Lower leg skin (tissue), 4 donors: ENCODE measurements at places on chromosomes 5 and 9.

DNA sequence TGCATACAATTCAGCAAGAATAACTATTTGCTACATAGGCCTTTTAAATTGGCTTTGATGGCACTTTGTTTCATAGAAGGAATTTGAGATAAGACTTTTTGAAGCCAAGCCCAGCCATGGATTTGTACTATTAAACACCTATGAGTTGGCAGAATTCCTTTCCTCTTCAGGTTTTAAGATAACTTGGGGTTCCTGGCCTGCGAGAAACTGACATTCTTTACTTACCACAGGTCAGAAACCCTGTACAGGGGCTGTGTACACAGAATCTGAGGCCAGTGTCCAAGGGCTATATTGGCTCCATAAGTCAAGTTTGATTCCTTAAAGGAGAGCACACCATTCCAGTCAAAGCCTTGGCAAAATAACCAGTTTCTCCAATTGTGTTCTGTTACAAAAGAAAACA is 10.8 kb upstream of the BTNL3 start:
- no peak for DNase-seq

- DNase-seq = no peak
These were observed 199.4 kb downstream of the GAPVD1 start for GRCh38 chr9:125460883-125461635.

- no peak for DNase-seq
These were observed 87.0 kb upstream of the BOD1 start for GRCh38 chr5:173703466-173703865.

DNA sequence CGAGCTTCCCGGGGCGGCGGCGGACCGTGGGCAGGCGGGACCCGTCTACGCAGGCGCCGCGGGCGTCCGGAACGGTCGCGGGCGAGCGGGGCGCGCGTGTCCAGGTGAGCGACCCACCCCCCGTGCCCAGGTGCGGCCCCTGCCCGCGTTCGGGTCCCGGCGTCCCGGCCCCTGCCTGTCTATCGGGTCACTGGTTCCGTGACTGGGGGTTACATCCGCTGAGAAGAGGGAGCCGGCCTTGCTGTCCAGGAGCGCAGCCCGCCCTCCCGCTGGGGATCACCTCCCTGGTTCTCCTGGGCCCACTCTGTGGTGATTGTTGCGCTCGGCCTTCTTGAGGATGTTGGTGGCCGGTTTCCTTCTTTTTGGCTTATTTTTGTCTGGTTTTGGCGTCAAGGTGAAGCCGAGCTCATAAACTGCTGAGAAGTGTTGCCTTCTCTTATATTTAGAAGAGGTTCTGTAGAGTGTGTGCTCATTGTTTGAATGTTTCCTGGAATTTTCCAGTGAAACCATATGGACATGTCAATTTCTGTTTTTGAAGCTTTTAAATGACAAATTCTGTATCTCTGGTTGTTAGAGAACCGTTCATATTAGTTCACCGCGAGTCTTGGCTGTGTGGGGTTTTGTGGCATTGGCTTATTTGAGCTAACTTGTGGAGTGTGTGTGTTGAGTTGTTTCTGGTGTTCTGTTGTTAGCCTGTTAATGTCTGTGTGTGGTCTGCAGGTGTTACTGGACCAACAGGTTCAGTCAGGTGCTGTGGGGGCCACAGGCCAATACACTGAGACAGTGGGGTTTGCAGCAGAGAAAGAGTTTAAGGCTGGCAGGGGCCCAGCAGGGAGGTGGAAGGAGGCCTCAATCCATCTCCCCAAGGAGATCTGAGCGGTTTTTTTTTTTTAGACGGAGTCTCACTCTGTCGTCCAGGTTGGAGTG is 621 bp downstream of the CEP72 start:
- DNase-seq = no peak

- DNase-seq = peak; percentile 77
These were observed 196.2 kb downstream of the CACNA1B start for GRCh38 chr9:138073808-138074207.

- DNase-seq = no peak
These were observed 355.4 kb upstream of the SLC24A2 start for GRCh38 chr9:20144197-20144596.

GRCh38 chr9:132037458-132037857 is 42.2 kb downstream of the MED27 start:
- DNase-seq = no peak

DNA sequence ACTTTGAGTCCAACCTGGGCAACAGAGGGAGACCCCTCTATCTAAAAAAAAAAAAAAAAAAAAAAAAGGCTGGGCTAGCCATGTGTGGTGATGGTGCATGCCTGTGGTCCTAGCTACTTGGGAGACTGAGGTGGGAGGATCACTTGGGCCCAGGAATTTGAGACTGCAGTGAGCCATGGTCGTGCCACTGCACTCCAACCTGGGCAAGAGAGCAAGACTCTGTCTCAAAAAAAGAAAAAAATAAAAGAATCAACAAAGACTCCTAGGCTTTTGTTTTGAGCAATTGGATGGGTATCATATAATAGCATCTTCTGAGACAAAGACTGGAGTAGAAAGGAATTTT is 481.7 kb upstream of the PAPPA start:
- no peak for DNase-seq

GRCh38 chr9:113543296-113543981 is 79.9 kb downstream of the RGS3 start:
- no peak for DNase-seq

DNA sequence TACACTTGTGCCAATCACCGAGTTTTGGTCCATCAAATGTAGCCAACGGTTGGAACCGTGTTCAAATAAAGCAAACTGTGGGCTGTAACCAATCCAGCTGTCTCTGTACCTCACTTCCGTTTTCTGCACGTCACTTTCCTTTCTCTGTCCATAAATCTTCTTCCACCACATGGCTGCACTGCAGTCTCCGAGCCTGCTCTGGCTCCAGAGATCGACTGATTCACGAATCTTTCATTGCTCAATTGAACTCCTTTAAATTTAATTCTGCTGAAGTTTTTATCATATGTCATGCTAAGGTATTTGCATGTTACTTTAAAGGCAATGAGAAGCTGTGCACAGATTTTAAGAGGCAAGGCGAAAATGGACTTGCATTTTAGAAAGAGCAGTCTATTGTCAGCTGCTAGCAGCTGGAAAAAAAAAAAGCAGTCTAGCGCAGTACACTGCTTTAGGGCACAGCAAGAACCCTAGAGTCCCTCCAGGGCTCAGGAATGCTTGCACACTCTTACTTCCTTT is 13.2 kb downstream of the TTC39B start:
- DNase-seq = no peak

DNA sequence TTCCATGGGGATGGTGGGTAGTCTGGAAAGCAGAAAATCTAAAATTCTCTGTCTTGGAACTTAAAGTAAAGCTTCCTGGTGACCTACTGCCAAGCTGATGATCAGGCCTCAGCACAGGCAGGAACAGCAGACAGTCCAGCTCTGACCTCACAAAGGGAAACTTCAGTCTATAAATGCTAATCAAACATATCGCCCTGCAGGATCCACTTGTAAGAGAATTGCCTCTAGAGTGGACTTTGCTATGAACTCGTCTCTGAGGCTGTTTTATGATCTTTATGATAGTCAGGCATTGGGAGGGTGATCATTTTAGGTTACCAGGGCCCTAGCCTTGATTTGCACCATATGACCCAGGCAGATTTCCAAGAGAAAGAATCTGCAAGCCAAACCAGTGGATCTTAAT is 67.6 kb upstream of the SELENOP start:
- DNase-seq = no peak

DNA sequence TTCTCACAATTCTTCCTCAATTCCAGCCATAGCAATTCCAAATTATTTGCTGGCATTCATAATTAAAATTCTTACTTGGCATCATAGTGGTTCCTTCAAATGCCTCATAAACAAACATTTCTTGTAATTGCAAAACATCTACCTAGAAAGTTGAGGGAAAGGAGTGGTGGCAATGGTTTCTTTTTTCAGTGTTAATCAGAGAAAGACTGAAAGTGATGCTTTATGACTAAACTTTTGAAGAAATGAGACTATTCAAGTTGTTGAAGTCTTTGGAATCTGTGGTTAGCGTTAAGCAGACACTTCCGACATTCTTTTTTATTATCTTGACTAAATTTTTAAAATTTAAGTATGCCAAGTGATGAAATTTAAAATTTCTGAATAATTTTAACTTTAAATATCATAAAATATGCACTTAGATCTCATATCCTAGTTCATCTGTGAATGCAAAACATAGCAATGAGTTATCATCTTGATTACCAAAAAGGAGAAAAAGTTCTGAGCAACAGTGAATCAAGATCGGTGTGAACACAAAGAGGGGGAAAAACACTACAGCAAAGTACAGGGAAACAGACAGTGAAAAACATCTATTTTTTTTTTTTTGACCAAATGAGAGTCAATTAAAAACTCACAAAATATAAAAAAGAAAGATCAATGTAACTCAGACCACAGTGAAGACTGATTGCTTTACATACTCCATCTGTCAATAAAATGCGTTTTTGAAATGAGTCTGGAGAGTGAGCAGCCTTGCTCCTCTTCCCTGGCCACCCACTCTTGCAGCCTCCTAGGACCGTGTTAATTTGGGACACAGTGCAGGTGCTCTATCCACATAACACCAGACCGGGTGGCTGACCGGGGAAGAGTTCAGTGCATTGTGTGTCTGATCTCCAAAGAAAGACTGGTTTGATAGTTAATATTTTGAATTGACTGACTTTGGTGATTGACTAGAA is 20.6 kb upstream of the IL7R start:
- no peak for DNase-seq

DNA sequence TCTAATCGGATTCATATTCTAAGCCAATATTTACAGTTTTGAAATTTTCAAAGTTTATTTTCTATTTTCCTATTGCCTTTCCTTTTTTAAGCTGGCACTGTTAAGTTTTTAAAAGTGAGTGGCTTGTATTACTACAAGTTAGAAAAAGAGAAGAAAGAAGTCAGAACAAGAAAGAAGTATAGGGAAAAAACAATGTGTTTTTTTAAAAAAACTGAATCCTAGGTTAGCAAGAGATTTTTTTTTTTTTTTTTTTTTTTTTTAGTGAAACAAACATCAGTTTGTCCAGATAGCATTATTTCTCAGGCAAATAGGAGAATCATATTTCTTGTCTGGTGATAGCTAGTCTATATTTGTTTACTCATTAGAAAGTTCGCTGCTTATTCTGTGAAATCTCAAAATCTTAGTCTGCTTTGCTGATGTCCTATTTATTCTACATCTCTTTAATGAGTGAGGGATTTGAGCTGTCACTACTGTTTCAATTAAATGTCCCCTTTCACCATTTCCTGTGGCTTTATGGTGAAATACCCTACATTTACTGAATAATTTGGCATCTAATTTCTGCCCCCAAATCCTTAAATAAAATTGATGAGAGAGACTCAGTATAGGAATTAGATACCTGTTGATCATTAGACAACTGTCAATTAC is 19.1 kb upstream of the LMNB1 start:
- no peak for DNase-seq

DNA sequence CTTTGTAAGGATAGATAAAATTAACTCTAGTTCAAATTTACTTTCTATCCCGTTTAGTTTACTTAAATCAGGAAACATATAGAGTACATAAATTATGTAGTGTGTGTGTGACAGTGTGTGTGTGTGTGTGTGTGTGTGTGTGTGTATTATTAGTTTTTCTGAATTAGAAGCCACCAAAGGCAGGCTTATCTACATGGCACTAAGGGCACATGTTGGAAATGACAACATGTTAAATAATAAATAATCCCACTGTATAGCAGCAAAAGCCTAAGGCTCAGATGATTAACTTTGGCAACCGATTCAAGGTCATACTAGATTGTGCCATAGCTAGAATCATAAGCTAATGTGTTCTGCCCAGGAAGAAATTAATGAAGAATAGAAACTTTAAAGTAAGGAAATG is 54.6 kb downstream of the MEGF9 start:
- no peak for DNase-seq

- no peak for DNase-seq
These were observed 23.7 kb upstream of the NPR3 start for GRCh38 chr5:32687499-32687831.

- no peak for DNase-seq
These were observed 202.1 kb downstream of the PCSK5 start for GRCh38 chr9:76092572-76092971.

- DNase-seq = no peak
These were observed 4.9 kb upstream of the MAPK9 start for GRCh38 chr5:180296771-180297170.

- peak; percentile 12 for DNase-seq
These were observed 58.7 kb upstream of the CTSL start for GRCh38 chr9:87667164-87667738.

DNA sequence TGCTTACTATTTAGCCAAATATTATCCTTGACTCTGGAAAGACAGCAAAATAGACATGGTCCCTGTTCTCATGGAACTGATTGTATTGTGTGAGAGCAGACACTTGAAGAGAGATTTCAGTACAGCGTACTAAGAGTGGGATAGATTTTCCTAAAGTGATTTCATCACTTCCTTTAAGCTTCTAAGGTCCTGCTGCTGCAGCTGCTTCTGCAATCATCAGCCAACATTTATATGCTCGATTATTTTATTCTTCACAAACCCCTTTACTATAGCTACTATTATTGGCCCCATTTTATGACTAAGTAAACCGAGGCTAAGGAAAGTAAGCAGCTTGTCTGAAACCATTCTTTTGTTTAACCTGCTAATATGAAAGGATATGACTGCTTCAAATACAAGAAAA is 137.7 kb downstream of the SPATA31D1 start:
- no peak for DNase-seq

- no peak for DNase-seq
These were observed 292.9 kb downstream of the NSG2 start for GRCh38 chr5:174338185-174339010.

DNA sequence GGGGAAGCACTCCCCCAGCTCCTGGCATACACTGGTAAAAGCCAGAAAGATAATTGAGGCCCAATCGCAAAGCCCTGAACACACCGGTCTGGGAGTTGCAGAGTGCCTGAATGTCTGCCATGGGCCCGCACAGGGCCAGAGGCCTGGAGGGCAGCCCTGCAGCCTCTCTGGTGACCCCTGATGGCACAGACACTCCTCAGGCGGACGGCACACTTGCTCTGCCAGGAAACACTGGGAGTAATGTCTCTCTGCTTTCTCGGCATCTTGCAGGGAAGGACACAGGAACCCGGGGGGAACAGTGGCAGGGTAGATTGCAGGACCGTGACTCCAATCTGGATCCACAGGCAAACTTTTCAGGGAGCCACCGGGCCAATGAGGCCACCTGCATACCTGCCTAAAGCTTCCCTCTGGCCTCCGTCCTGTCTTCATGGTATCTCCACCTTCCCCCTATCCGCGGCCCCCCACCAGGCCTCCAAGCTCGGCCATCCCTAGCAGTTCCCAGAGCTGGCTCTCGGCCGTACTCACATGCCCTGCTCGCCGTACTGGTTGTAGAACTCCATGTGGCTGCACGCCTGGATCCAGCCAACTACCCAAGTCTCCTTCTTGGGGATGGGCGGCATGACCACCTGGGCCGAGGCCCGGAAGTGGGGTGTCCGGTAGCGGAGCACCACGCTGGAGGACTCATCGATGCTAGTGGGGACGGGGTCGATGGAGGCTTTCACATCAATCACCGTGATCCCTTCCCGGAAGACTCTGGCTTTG is 797 bp downstream of the FAM78A start:
- DNase-seq = no peak

- no peak for DNase-seq
These were observed 238.6 kb downstream of the ADAMTS6 start for GRCh38 chr5:65243161-65243560.

- DNase-seq = no peak
These were observed 446.9 kb upstream of the CD180 start for GRCh38 chr5:67643536-67643935.
